Osteocyte (in vitro differentiated cells): ENCODE measurements at places on chromosomes 1 and 21. TPM values are rescaled to one million over a fixed set of nuclear protein-coding genes. Genes with fewer than 3 reads are reported as not detected.

ST3GAL3 gene
- total RNA-seq, result 23.5 and 26.4 TPM in 2 replicates

VANGL1 gene
- 16.2 and 16.7 TPM in 2 replicates for total RNA-seq

SYT6 gene
- total RNA-seq, result not detected in 2 replicates

LAMC2 gene
- total RNA-seq, result 3.5 and 3.6 TPM in 2 replicates

UTS2 gene
- total RNA-seq, result not detected in 2 replicates

OR6N1 gene
- not detected in 2 replicates for total RNA-seq

STYXL2 gene
- 0.70 and 0.86 TPM in 2 replicates for total RNA-seq

LCE1F gene
- total RNA-seq, result not detected in 2 replicates

PCAT6 gene
- total RNA-seq, result 3.8 and 5.2 TPM in 2 replicates

DNA sequence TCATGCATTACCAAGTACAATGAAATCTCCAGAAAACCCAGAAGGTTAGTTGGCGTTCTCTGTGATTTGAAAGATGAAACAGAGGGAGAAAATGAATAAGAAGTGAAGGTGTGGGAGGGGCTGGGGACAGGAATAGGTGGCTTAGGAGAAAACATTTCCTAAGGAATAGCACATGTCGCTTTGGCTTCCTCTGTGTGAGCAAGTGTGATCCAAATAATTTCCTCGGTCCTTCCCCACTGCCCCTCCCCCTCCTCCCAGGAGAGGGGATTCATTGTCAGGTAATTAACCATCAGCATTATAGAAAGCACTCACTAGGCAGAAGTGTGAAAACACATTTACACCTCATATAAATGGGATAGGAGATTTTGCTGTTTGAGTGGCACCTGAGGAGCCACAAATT is 105.5 kb downstream of the NUF2 start:
- DNase-seq, result no peak

GRCh38 chr1:220808345-220809186 is 21.9 kb downstream of the MTARC1 start:
- DNase-seq, result peak; percentile 85

DNA sequence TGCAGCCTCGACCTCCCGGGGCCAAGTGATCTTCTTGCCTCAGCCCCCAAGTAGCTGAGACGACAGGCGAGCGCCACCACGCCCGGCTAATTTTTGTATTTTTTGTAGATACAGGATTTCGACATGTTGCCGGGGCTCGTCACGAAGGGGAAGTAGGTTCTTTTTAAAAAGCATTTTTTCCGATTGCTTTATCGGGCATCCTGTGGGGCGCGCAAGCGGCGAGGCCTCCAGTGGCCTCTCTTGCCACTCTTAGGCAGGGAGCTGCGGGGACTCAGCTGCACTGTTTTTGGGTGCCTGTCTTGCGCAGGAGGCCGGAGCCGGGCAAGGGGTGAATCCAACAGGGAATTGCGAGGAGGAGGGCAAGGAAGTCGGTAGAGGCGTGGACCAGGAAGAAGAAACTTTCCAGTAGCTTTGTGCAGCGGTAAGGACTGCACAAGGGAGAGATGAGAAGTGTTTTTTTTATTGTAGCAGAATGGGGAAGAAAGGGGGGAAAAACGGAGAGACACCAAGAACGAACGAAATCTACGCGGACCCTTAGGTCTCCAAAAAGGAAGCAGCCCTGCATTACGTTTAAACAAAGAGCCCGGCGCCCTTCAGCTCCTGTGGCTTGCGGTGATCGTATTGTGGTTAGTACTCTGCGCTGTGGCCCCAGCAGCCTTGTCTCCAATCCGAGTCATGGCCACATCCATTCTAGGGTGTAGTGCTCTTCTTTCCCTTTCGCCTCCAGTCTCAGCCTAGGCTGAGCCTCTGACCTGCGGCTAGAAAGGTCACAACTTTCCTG is 164.8 kb downstream of the PPIAL4G start:
- DNase-seq, result no peak

GRCh38 chr21:32256873-32257620 is 21.8 kb downstream of the MIS18A start:
- peak; percentile 92 for DNase-seq

DNA sequence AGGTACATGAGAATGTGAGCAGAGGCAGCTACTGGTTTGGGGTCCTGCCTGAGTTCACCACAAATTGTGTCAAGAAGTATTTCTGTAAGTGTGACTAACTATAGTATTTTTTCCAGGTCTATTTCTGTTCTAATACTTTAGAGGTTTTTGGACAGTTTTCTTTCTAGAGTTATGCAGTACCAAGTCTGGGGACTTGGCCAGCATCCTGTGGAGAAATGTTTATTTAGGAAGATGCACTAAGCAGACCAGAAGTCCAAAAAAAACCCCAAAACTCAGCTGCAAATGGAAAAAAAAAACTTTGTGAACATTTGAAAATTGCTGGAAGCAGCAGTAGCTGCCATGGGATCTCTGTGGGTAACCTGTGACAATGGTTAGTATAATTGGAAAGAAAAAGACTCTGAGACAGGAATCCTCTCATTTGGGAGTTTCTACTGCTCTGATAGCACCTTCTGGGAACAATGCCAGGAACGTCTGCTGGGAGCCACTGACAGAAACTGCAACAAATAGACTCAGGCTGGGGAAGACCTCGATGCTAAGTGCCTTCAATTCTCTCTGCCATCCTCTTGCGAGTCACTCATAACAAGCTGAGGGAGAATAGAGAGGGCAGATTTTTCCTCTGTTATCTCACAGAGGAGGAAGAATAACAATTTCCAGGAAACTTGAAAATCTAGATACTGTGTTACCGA is 37.6 kb downstream of the OR10R2 start:
- DNase-seq, result no peak

- DNase-seq, result no peak
These were observed 143.0 kb downstream of the MRPL39 start for GRCh38 chr21:25464275-25464674.

- DNase-seq, result no peak
These were observed 529.5 kb downstream of the COL11A1 start for GRCh38 chr1:102578804-102579203.

GRCh38 chr1:19123837-19124236 is 86.2 kb downstream of the UBR4 start:
- DNase-seq, result peak; percentile 40

DNA sequence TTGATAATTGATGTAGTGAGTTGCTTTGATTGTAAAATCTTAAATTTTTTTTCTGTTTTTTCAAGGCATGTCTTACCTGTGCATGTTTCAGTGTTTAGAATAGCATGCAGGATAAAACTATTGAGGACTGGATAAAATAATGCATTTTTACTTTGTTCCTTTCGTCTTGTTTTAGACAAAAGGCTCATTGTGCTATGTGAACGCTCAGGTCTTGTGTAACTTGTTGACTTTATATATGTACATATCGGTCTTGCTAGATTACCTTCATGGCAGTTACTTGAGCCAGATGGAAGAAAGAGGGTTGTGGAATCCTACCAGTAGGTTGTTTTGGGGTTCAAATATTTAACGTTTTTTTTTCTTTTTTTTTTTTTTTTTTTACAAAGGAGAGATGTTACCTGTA is 7.0 kb downstream of the NFIA start:
- no peak for DNase-seq

DNA sequence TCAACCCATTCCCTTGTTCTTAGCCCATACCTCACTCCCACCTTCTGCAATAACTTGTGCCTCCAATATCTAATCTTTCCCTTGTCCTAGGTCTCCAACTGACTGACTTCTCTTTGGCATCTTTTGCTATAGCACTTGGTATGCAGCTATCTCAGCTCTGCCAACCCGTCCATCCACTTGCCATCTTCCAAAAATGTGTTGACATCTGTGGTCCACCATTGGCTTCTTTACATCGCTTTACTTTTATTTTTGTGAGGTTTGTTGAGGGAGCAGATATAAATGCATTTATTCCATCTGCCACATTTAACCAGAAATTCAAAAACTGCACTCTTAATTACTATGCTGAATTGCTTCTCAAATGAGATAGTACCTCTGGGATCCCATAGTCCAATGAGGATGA is 24.9 kb upstream of the PSMB2 start:
- DNase-seq, result no peak

DNA sequence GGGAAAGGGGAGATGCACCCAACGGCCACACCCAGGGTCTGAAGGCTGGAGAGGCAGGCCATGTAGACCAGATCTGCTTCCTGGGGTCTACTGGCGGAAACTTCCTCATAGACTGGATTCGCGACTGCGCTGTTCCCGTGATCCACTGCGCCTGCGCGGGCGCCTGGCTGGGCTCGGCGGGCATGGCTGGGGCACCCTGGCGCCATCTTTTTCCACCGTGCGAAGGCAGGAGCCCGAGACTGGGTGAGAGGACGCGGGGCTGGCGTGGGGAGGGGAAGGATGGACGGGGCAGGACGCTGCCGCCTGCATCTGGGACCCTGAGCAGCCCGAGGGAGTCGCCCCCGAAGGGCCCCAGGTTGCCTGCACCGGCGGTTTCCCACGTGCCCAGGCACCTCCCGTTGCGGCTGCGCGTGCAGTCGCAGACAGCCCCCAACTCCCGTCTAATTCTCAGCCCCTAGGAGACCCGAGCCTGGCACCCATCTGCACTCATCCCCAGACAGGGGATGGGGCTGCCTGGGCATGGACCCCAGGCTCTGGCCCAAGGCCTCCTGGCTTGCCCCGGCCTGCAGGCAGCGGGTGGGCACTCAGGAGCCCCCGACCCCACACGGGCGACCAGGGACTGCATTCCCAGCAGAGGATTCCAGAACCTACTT is 12.4 kb upstream of the FAM3B start:
- DNase-seq, result no peak

- no peak for DNase-seq
These were observed 306.3 kb downstream of the LMX1A start for GRCh38 chr1:165050246-165050645.

DNA sequence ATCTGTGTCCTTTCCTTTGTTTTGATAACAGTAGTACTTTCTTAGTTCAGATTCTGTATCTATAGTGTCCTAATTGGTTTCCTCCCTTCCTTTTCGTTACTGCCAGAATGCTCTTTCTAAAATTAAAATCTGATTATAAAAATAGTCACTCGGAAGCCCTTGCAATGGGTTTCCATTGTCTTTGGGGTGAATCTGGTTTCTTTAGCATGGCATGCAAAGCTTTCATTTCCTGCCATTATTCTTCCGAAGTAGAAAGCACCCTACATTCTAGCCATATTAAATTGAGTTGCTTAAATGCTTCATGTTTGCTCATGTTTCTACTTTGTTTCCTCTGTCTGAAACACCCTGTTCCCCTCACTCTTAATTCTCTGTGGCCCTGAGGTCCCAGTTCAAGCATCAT is 53.2 kb upstream of the MACF1 start:
- DNase-seq, result no peak

- no peak for DNase-seq
These were observed 126.8 kb downstream of the BEND5 start for GRCh38 chr1:48649880-48650279.

- peak; percentile 90 for DNase-seq
These were observed 48.8 kb downstream of the LAMC2 start for GRCh38 chr1:183234660-183235476.

- no peak for DNase-seq
These were observed 75.4 kb downstream of the TTLL7 start for GRCh38 chr1:83923553-83923952.

DNA sequence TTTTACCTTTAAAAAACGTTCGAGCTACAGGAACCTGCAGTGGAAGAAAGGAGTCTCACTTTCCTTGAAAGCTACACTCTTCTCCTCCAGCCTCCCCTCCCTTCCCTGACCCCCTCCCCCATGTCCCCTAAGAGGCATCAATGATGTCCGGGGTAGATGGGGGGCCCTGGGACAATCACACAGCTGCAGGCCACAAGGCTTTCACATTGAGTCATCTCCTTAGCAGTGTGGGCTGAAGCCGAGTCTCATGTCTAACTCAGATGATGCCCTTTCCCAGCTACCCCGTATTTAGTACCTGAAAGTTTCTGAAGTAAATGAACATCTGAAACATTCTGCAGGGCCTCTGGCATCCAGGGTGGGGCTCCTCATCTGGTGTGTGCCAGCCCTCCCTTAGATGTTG is 6.3 kb upstream of the GPR25 start:
- no peak for DNase-seq

GRCh38 chr1:34356853-34357252 is 180.1 kb downstream of the C1orf94 start:
- DNase-seq, result no peak

GRCh38 chr1:1013105-1013921 is at the start of gene ISG15:
ISG15 (plus strand) TSS chr1:1013497; CDS start chr1:1013574, 77 bp downstream.
- DNase-seq, result peak; percentile 93

- no peak for DNase-seq
These were observed 8.7 kb upstream of the RNU1-2 start for GRCh38 chr1:16886860-16887605.

DNA sequence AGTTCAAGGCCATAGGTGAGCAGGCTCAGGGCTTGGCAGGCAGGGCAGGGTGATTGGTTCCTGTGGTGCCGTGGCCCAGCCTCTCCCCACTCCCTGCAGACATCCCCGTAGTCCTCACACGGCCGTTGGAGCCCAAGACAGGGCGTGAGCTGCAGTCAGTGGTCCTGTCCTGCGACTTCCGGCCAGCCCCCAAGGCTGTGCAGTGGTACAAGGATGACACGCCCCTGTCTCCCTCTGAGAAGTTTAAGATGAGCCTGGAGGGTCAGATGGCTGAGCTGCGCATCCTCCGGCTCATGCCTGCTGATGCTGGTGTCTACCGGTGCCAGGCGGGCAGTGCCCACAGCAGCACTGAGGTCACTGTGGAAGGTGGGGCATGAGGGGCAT is 71.9 kb downstream of the OBSCN start:
- no peak for DNase-seq

DNA sequence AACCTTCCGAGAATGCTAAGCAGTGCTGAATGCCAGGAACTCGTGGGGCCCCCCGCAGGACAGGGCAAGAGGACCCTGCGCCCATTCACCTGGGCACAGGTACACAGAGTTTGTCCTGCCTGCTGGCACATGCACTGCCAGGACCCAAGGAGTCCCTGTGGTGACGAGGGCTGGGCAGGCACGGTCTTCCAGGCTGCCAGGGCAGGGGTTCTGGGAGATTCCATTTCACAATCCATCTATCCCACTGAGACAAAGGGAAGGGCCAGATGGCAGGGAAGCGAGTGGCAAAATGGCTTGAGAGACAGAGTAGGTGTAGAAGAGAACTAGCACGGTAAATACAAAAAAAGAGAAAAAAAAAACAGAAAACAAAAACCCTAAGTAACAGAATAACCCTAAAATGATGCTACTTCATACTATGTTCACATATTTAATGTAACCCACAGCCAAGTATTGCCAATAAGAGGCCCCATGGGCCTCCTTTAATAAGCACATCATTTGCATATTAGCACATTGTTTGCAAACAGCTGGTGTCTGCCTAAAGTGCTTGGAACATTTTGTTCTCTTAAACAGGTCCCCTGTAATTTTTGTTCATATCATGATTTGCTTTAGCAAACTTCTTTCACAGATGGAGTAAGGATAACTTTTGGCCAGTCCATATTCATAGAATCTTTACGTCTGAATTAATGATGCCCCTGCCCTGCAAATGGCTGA is 83.8 kb downstream of the STUM start:
- no peak for DNase-seq

DNA sequence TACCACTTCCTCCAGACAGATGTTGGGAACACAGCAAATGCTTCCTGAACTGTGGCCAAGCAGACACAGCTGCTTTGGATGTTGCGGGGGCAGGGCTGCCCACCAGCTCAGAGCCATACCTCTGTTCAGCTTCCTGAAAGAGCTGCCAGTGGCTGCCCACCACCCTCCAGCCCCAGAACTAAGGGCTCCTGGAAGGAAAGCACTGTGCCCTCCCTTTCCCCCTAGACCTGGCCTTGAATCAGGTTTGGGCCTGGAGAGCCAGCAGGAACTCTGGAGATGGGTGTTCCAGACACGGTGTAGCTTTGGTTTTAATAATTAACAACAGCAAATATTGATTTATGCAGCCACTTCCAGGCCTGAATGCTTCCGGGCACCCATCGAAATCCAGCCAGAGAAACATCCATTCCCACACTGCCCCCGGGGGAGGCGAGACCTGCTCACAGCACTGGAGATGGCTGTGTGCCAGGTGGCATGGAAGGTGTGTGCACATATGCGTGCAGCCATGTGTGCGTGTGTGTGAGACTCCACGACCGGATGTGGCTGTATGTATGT is 45.7 kb downstream of the RAP1GAP start:
- no peak for DNase-seq
